ENCODE measurements at places on chromosomes 1 and 21. TPM values are rescaled to one million over a fixed set of nuclear protein-coding genes. Genes with fewer than 3 reads are reported as not detected.

The GBP4 gene
- 75.5 TPM for total RNA-seq

GRCh38 chr21:43332861-43333297 is 94.1 kb downstream of the SIK1 start:
- DNase-seq: no peak

DNA sequence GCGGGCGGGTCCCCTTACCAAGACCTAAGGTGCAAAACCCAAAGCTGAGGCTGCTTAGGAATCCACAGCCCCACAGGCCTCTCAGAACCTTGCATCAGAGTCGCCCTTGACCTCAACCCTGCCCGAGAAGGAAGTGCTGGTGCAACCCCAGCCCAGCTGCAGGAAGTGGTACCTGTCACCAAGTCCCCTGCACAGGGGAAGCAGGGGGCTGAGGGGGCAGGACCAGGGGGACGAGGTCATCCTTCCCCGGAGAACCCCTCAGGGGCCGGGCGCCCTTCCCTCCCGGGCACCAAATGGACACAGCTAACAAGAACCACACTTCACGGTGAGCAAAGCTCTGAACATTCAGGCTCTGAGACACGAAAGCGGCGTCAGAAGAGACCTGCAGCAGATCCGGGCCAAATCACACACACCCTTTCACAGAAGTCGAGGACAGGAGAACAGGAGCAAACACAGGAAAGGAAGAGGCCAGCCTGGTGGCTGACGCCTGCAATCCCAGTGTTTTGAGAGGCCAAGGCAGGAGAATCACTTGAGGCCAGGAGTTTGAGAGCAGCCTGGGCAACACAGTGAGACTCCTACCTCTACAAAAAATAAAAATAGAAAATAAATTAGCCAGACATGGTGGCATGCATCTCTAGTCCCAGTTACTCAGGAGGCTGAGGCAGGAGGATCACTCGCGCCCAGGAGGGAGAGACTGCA is 6.4 kb downstream of the ITGB2 start:
- DNase-seq: no peak

GRCh38 chr1:208544053-208544452 is 299.9 kb upstream of the PLXNA2 start:
- DNase-seq: no peak

DNA sequence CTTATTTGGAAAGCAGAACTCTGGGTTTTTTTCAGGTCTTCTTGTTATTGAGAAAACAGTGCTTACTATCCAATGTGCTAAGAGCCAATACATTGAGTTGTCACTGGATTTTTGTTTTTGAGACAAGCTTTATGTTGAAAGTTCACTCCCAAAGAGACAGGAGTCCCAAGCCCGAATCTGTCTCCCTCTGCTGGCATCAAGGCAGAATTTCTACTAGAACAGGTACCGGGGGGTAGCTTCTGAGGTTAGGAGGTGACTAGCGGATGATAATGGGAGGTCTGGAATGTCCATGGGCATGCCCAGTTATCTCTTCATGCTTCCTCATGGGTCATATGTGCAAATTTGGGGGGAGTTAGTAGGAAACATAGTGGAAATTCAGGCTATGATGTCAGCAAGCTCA is 25.1 kb downstream of the ZNF124 start:
- DNase-seq: no peak

GRCh38 chr1:221994274-221994698 is 252.4 kb upstream of the DUSP10 start:
- DNase-seq: no peak

- DNase-seq: no peak
Measured at GRCh38 chr1:154157520-154158306, 2.8 kb upstream of the NUP210L start.

The BTBD19 gene
- total RNA-seq: 10.4 TPM

GRCh38 chr21:32578107-32578691 is 7.1 kb downstream of the TCP10L start:
- DNase-seq: peak; percentile 54

DNA sequence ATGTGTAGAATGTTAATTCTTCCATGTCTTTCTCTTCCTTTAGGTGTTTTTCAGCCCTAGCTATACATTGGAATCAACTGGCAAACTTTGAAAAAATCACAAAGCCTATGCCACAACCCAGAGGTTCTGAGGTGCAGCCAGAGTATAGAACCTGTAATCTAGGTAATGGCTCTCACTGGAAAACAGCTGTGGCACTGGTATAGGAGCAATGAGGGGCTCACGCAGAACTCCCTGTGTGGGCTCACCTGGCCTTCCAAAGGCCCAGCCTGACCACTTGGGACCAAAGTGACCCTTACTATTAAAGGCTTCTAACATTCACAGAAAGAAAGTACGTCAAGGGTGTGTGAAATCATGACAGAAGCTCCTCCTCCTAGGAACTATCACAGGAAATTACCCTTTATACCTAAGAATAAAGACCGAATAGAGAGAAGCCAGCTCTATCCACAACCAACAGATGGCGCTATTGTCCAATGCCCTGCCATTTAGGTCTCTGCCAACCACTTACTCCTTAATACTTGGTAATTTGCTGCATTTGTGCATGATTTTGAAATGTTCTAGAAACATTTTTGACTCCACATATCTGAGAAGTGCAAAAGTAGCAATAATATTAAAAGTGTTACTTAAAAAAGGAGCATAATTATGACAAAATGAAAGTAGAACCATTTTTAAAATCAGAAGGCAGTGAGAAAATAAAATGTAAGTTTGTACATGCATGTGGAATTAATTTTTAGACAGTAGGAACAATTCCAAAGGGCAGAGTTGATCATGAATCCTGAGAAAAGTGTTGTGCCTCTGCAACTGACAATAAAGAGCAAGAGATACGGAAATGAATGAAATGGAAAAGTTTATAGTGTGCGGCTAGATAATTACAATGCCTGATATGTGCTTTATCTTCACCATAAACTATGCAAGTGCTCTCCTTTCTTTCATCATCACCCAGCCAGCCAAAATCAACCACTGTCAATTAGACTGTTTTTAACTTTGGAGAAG is 93.1 kb upstream of the HAO2 start:
- DNase-seq: peak; percentile 55

DNA sequence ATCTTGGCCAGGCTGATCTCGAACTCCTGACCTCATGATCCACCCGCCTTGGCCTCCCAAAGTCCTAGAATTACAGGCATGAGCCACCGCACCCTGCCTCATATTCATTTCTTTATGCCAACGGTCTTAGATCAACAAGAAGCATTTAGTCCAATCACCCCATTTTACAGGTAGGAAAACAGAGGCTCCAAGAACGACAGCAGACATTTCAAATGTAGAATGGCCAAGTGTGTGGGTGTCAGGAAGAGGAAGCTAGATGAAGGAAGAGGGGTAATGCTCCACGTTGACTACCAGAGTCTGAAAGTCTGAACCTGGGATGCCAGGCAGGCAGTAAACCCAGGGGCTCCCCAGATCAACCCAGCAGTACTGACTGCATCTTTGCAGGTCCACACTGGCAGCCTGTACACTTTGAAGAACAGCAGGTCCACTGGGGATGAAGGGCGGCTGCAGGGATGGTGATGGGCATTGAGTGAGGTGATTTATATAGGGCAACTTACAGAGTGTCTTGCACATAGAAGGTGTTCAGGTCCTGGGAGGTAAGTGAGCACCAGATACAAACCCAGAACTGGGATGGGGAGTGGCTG is 120.2 kb downstream of the EPHB2 start:
- DNase-seq: no peak

DNA sequence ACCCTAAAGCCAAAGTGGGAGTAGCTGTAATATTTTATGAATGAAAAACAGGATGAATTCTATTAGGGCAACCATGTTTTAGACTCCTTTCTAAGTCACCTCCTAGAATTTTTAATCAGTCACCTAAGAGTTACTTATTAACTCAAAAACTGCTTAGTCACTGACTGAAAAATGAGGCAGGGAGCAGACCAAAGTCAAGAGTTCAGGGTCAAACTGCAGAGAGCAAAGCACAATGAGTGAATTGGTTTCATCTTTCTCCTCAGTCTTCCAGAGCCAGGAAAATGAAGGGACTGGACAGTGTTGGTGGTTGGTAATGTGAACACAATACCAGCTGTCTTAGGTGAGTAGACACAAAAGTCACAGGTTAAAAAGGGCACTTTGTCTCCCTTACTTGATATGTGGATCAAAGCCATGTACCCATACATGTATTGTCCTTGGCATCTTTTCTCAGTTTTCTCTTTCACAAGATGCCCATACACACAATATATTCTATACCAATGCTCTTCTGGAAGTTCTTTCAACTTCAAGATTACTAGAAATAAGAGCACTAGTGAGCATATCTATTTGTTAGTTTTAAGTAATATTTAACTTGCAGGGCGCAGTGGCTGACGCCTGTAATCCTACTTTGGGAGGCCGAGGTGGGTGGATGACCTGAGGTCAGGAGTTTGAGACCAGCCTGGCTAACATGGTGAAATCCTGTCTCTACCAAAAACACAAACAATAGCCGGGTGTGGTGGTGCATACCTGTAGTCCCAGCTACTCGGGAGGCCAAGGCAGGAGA is 42.2 kb downstream of the ATP1B1 start:
- DNase-seq: no peak

The SLC5A9 gene
- 1.1 TPM for total RNA-seq

The COL11A1 gene
- total RNA-seq: 9.2 TPM

Data from endothelial cell (in vitro differentiated cells).